ENCODE measurements at places on chromosomes 3 and 15. TPM values are rescaled to one million over a fixed set of nuclear protein-coding genes. Genes with fewer than 3 reads are reported as not detected.

AQP9 gene
- total RNA-seq = not detected

CNTN4 gene
- not detected for total RNA-seq

ST8SIA2 gene
- not detected for total RNA-seq

GOLGA8T gene
- 0.49 TPM for total RNA-seq
